Tracheal epithelial cell (primary cell): ENCODE measurements at places on chromosomes 6 and 20. TPM values are rescaled to one million over a fixed set of nuclear protein-coding genes. Genes with fewer than 3 reads are reported as not detected.

The SLCO4A1 gene
- total RNA-seq, result 1.1 and 8.0 TPM in 2 replicates

The NFKBIL1 gene
- total RNA-seq, result 43.6 and 54.6 TPM in 2 replicates

The ZNF512B gene
- 7.2 and 7.9 TPM in 2 replicates for total RNA-seq

The GPR31 gene
- not detected in 2 replicates for total RNA-seq

The WFDC10B gene
- total RNA-seq, result not detected in 2 replicates
